ENCODE measurements at places on chromosomes 7 and 10.

GRCh38 chr10:4227586-4227985 lies 442.6 kb upstream of the KLF6 start:
- no peak for DNase-seq

DNA sequence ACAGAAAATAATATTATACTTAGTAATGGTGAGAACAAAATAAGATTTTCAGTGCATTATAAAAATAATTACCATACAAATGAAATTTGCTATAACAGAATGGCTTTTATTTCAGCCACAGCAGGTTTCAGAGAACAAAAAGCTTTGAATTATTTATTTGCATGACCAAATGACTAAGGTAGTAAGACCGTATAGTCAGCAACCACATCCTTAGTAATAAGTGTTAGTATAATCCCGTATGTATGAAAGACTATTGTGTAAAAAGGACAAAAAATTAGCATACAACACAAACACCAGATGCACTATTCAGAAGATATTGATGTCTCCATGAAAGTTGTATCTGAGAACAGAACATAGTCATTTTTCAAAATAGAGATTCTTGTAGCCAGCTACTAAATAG lies 12.2 kb downstream of the PDZD8 start:
- DNase-seq: no peak

DNA sequence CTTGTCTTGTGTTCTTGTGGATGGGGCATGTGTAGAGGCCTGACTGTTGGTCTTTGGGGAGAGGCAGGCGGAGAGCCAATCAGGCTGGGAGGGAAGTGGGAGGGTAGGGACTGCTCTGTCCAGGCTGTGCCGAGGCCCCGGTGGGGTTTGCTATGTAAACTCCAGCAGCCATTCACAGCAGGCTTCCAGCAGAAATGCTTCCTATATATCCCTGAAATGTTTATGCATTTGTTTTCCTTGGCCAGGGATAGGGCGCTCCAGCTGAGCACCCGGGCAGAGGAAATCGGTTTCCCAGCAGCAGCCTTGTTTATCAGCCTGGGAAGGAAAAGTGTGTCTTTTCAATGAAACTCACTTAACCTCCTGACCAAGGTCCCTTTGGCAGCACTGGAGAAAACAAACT lies 18.3 kb upstream of the AQP1 start:
- no peak for DNase-seq

DNA sequence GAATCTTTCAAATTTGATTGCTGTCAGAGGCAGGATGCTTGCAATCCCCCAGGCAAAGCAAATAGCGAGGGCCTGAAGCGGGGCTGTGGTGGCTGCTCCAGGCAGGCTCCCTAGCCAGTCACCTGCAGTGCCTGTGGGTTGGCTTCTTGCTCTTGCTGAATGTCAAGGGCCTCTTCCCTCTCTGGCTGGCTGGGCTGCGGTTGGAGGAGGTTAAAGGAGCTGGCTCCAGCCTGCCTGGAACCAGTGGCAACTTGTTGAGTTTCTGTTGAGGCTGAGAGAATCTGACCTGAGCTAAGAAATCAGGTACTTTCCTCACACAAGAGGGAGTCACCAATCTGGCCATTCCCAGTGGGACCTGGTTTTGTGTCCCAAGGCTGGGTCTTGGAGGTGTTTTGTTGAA lies 134.7 kb downstream of the TMEM178B start:
- DNase-seq: no peak

- no peak for DNase-seq
These were observed 14.1 kb upstream of the CYTH3 start for GRCh38 chr7:6286486-6286885.

DNA sequence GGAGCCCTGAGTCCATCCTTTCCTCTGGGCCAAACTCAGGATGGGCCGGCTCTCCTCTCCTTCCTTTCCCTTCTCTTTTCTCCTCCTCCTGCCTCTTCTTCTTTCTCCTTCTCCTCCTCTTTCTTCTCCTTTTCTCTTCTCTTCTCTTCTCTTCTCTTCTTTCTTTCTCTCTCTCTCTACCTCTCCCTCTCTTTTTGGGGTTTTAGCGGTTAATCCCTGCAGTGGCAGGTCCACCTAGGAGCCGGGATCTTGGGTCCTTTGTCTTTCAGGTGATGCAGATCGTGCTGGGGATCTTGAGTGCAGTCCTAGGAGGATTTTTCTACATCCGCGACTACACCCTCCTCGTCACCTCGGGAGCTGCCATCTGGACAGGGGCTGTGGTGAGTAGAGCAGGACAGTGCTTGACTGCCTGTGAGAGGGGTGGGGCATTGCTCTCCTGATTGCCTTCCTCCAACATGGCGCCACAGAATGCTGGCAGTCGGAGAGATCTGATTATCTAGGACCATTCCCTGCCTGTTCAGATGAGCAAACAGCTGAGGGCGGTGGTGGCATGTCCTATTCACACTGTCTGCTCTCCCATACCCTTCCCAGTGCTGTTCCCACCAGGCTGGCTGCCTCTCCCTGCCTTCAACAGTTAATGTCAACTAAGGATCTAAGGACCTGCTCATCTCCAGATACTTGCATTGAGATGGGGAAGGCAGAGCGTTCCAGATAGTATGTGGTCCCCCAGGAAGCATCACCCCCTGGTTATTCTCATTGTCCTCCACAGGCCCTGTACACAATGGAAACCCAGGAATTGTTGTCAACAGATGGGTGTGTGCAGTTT lies 1.6 kb downstream of the TMEM176A start:
- DNase-seq: no peak

Measured in NT2/D1 (cell line).